Large intestine (tissue), 12 donors: ENCODE measurements at places on chromosomes 16 and 17. TPM values are rescaled to one million over a fixed set of nuclear protein-coding genes. Genes with fewer than 3 reads are reported as not detected.

PIRT gene
- 6.5 TPM for polyA plus RNA-seq

SULT1A1 gene
- polyA plus RNA-seq = 67.5 TPM

GAST gene
- 0.28 TPM for polyA plus RNA-seq

SARM1 gene
- polyA plus RNA-seq = 17.0 TPM

STXBP4 gene
- polyA plus RNA-seq = 8.2 TPM

DNA sequence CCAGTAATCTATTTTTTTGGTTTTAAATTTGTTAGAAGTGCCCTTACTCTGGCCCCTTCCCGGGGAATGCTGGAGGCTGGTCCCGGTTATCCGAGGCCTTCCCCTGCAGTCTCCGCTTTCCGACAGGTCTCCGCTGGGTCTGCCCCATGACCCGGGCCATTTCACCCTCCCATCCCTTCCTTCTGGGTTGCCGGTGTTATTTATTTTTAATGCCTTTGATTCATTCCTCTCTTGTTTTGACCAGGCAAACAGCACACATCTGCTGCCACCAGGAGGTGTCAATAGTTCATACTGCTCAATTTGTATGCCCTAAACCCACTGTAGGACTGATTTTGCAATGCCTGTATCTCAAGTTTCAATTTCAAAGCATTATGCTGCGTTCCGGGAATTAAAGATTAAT is 113.2 kb upstream of the IRX5 start:
- H3K4me1 ChIP-seq = no peaks in the 10 kb centered on the region
- H3K4me3 ChIP-seq = no peak overlapping the region
- H3K27ac ChIP-seq = no peak overlapping the region
- no peak for DNase-seq
- H3K27me3 ChIP-seq = no peaks in the 10 kb centered on the region

- no peaks in the 10 kb centered on the region for H3K27me3 ChIP-seq
- no peak for DNase-seq
- no peak overlapping the region for H3K27ac ChIP-seq
- no peak overlapping the region for H3K4me3 ChIP-seq
- H3K4me1 ChIP-seq = peaks cover 37% of the 10 kb centered on the region
Measured at GRCh38 chr16:30528799-30529457, 2.6 kb upstream of the ZNF768 start.

DNA sequence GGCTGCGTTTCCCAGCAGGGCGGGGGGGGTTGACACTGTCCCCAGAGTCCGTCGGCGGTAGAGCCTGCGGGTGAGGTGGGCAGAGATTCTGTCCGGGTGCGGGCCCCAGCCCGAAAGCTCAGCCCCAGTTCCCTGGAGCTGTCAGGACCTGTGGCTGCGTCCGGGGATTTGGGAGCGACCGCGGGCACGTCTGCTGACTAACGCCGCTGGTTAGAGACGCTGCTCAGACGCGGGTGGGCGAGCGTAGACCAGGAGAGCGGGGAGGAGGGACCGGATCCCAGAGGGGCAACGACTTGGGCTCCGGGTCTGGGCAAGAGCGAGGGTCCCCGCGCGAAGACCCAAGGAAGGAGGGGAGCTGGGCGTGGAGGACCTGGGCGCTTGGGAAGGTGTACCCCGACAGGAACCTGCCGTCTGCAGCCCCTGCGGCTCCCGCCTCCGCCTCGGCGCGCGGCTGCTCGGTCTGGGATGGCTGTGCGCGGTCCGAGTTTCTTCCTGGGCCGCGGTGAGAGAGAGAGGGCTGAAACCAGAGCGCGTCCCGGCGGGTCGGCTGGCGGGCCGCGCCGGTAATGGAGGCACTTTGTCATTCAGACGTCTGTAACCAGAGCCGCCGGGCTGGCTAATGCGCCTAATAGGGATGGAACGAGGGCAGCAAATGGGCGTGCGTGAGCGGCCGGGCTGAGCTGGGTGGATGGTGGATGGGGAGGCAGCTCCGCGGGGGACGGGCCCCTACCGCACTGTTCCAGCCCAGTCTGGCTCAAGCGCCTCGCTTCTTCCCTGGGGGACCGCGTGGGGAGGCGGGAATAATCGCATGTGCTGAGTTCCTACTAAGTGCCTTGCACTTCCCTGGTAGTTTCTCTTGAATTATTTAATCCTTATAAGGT is 2.3 kb downstream of the NGFR start:
- H3K36me3 ChIP-seq = no peaks in the 10 kb centered on the region
- peaks cover 88% of the 10 kb centered on the region for H3K27me3 ChIP-seq
- H3K4me3 ChIP-seq = peak overlapping the region; percentile 41
- DNase-seq = no peak
- no peak overlapping the region for H3K27ac ChIP-seq
- peaks cover 26% of the 10 kb centered on the region for H3K4me1 ChIP-seq

- H3K27me3 ChIP-seq = no peaks in the 10 kb centered on the region
- H3K4me3 ChIP-seq = no peak overlapping the region
- no peaks in the 10 kb centered on the region for H3K36me3 ChIP-seq
- no peak for DNase-seq
- no peak overlapping the region for H3K27ac ChIP-seq
Measured at GRCh38 chr16:17205279-17206211, 265.2 kb downstream of the XYLT1 start.

DNA sequence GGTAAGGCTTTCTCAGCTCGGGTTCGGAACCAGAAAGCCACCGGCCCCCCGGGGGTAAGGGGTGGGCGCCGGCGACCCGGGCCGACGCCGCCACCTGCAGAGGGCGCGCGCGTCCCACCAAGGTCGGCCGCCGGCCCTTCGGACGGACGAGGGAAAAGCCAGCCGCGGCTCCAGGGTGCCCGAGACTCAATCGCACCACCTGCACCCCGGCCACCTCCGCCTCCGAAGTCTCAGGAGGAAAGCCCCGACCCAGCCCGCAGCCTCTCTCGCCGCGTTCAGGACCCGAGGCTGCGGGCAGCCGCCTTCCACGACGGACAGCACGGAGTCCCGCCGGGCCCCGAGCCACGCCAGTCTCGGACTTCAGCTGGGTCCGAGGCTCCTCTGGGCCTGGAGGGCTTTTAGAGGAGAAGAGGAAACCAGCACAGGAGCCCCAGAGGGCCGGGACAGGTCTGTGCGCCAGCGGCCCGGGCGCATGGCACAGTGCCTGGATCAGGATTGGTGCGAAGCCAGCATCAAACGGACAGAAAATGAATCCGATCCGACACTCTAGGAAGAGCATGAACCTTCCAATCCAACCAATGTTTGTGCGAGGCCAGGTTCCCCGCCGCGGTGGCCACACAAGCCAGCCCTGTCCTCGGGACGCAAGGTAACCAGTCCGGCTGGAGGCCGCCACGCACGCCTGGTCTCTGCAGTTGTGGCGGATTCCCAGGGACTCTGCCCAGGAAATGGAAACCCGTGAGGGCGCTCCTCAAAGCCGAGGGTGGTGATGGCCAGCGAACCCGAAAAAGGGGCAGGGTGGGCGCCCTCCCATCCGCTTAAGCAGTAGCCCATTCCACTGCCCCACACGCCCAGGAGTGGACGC is 6.7 kb downstream of the CBX8 start:
- DNase-seq = peak; percentile 49
- H3K27ac ChIP-seq = no peak overlapping the region
- peaks cover 35% of the 10 kb centered on the region for H3K4me1 ChIP-seq
- peaks cover 15% of the 10 kb centered on the region for H3K36me3 ChIP-seq

DNA sequence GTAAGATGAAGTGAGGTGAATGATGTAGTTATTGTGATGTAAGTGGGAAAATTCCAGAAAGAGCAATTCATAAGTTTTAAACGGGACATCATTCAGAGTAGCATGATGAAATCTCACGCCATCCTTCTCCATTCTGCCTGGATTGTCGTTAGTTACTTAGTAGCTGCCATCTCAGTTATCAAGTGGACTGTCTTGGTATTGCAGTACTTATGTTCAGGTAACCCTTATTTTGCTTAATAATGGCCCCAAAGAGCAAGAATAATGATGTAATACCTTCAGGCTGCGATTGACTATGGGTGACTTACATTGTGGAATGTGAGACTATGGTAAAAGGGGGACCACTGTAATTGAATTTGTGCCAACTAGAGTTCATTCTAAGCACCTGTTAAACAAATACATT is 234.1 kb upstream of the TOM1L1 start:
- H3K27ac ChIP-seq = no peak overlapping the region
- no peaks in the 10 kb centered on the region for H3K36me3 ChIP-seq
